ENCODE measurements at places on chromosomes 6 and 20.

DNA sequence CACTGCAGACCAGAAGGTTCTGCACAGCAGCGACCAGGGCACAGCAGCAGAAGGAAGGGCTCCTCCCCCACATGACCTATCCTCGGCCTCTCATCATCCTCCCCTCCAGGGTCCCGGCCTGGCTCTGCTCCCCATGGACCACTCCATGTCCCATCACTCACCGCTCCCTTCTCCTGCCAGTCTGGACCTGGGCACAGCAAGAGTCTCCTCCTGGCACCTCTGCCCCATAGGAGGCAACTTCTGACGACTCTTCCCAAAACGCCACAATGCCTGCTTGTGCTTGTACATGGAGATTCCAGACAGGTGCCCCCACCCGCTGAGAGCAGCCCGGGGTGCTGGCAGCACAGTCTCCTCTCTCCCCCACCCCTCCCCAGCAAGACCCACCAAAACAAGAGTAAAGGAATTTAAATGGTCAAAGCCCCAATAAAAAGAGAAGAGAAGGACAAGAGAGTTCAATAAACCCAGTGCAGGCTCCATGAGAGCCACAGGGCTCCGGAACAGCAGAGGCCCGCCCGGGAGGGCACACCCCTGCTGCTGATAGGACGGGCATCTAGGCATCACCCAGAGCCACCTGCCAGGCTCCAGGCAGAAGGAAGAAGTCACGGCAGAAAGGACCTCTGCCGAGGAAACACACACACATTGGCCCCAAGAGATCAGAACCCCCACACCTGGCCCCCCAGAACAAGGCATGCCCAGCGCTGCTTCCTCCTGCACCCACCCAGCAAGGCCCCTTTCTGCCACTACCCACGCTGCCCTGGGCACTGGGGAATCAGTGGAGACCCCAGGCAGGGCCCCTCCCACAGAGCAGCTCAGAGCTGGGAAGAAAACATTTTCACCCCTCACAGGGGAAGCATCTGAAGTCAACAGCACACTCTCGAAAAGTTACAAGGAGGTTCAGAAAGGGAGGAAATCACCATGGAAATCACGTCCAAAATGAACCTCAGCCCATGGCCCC is 15.2 kb downstream of the TAF4 start:
- DNase-seq: no peak

DNA sequence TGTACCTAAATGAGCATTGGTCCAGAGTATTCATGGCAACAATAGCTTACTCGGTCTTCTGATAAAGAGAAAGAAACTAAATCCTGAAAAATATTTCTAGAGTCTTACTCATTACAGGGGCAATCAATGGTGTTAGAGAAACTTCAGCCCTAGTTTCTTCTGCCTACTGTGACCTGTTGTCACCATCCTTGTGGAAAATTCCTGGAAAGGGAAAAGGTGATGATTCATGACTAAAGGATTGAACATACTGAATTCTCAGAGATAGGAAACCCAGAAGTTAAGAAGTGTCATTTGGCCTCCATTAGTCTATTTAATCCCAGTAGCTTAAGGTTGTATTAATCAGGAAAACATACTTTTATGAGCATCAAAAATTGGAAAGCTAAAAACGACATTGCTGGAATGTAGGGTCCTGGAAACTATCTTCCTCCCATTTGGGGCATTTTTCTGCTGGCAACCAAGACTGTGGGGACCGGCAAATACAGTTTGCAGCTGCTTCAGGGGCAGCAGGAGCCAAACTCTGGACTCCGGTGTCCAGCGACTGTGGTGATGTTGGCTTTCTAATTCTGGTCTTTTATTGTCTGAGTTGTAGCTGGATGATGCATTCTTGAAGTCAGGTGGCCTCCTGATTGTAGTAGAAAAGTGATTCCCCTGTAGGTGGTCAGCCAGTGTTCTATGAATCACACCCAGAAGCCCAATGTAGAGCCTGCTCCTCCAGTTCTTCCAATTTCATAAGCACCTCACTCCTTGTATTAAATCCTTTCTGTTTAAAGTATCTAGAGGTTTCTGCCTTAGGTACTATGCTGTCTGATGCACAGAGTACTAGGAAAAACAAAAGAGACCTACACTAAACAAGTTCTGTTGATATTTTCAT is 67.6 kb downstream of the LCA5 start:
- no peak for DNase-seq

- DNase-seq: no peak
Measured at GRCh38 chr20:38842026-38842425, 36.5 kb downstream of the PPP1R16B start.

DNA sequence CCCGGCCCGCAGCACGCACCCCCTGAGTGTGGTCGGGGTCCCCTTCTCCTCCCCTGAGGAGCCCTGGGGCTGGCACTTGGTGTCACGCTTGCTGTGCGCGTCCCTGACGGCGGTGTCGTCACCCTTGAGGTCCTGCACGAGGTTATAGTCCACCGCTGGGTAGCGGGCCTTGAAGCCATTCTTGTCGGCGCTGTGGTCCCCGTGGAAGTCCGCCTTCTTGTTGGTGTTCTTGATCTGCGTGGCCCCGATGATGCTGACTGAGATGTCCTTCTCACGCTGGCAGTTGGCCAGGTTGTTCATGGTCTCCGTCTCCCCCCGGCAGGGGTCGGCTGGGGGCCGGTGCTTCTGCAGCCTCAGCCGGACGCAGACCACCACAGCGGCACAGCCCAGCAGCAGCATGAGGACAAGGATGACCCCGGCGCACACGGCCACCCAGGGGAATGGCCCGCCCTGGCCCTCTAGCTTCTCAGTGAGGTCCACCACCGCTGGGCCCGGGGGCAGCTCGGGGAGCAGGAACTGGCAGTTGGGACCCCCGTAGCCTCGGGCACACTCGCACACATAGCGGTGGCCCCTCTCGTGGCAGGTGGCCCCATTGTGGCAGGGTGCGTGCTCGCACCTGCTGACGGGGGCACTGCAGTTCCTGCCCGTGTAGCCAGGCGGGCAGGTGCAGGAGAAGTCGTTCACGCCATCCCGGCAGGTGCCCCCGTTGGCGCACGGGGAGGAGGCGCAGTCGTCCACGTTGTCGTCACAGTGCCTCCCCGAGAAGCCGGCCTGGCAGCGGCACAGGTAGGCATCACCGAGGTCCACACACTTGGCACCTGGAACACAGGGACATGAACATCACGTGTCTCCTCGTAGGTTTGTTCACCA is 7.4 kb downstream of the DLL1 start:
- DNase-seq: no peak

DNA sequence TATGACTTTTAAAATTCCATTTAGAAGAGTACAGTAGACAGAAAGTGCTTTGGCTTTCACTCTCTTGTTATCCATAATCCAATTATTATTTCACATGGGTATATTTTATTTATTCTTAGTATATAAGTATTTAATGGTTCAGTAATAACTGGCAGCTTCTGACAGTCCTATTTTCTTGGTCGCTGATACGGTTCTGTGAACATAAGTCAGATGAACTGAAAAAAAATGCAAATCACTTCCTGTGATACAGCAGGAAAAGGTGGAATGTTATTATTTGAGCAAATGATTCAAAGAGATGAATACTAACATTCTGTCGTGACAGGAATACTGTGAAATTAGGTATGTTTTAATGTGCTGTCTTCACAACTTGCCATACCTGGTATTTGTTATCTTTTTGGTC is 132.3 kb downstream of the ARHGAP18 start:
- DNase-seq: no peak

- no peak for DNase-seq
Measured at GRCh38 chr6:110389689-110390382, 25.5 kb downstream of the DDO start.

DNA sequence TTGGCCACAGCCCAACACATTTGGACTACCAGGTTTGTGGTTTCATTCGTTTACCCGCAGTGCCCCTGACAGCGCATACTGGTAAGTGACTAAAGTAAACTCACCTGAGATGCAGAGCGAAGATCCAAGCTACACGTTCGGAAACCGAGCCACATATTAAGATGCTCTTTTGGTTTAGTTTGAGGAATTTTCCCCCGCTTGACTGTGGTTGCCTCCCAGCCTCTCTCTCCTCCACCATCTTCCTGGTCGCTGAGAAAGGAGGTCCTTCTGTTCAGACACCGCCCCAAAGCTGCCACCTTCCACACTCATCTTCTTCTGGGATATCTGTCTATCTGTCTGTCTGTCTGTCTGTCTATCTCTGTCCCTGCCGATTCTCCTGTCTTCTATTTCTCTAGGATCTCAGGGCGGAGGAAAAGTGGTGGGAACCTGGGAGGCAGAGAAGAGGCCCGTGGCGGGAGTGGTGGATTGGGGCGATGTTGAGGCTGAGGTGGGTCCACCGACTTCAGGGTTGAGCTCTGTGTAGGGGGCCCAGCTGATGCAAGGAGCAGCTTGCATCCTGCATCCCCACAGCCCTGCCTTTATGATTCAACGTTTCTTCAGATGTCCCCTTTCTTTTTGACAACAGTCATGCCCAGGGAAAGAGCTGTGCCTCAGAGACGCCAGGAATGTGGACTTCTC is 196.9 kb upstream of the ZNF184 start:
- DNase-seq: no peak

GRCh38 chr6:7264686-7265384 is 48.2 kb downstream of the SSR1 start:
- DNase-seq: no peak

- no peak for DNase-seq
Measured at GRCh38 chr6:36422714-36423100, 19.9 kb downstream of the PXT1 start.
